Vagina (tissue), 2 donors: ENCODE measurements at places on chromosomes 5 and 9. TPM values are rescaled to one million over a fixed set of nuclear protein-coding genes. Genes with fewer than 3 reads are reported as not detected.

DNA sequence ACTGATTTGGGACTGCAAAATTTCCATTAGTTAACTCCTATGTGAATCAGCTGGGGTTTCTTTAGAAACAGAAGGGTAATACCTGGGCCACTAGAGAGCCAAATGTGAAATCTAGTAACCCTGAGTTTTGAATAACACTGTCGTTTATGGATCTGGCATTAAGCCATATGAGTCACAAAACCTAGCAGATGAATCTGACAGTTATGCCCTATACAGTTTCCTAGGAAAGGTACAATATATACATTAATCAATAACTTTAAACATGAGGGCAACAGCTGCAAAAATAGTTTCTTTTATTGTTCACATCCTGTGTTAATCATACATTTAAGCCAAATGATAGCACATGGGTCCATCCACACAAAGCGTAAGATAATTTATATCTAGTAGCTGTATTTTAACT, 56.9 kb downstream of the PAM start:
- DNase-seq: no peak

HK3 gene
- total RNA-seq: 7.4 TPM

DNA sequence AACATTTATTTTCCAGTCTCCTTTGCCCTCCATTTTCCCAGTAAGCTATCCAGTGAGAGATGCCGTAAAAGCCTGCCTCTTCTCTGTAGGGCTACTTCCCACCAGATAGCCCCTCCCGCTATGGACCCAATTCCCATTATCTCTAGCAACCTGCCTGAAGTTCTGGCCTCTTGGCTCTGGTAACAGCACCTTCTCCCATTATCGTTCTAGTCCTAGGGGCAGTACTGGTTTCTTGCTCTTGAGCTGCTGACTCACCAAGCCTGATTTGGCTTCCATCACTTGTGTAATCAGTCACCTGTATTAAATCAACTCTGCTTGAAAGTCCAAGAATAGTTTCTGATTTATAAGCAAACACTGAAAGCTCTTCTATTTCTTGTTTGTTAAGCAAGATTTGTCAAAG, 42.8 kb upstream of the PARP8 start:
- no peak for DNase-seq

GFPT2 gene
- total RNA-seq: 47.9 TPM

DNA sequence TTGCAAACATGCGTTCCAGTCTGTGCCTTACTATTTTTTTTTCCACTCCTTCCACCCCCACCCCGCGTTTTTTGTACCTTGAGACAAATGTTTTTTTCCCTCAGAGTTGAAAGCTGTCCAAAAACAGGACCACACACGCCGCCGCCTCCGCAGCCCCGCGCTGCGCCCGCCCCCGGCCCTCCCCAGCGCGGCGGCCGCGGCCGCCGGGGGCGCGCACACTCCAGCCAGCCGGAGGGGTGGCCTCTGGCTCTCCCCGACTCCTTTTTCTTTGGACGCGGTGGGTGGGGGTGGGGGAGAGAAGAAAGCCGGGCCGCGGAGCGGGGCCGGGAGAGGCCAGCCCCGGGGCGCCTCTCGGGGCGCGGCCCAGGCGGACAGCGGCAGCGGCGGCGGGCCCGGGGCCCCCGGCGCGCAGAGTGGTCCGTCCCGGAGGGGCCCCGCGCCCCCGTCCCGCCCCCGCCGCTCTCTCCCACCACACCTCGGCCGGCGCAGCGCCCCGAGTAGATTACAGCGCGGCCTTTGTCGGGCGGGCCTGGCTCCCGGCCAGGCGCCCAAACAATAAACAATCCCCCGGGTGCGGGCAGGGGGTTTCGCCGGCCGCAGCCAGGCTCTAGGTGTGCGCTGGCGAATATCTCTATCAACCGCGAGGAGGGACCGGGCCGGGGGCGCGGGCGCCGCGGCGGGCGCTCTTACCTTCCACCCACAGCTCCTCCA, 10.9 kb downstream of the PTCH1 start:
- DNase-seq: no peak
